Heart left ventricle (tissue), 16 donors: ENCODE measurements at places on chromosomes 2 and 18. TPM values are rescaled to one million over a fixed set of nuclear protein-coding genes. Genes with fewer than 3 reads are reported as not detected.

GRCh38 chr2:45814488-45814887, 163.0 kb downstream of the PRKCE start:
- no peaks in the 10 kb centered on the region for H3K27me3 ChIP-seq
- H3K27ac ChIP-seq = no peak overlapping the region
- DNase-seq = peak; percentile 39
- peaks cover 27% of the 10 kb centered on the region for H3K4me1 ChIP-seq
- no peaks in the 10 kb centered on the region for H3K36me3 ChIP-seq

PTPRN gene
- total RNA-seq = 0.19 TPM

GRP gene
- not detected for total RNA-seq

MLPH gene
- 44.3 TPM for total RNA-seq

GRCh38 chr2:178008636-178009289, 63.8 kb downstream of the PDE11A start:
- no peaks in the 10 kb centered on the region for H3K27me3 ChIP-seq
- H3K36me3 ChIP-seq = no peaks in the 10 kb centered on the region
- DNase-seq = peak; percentile 60

CNDP1 gene
- total RNA-seq = not detected

- no peaks in the 10 kb centered on the region for H3K36me3 ChIP-seq
- H3K27ac ChIP-seq = no peak overlapping the region
- no peaks in the 10 kb centered on the region for H3K4me1 ChIP-seq
Observed at GRCh38 chr2:191215230-191215629, 30.0 kb upstream of the MYO1B start.

LTBP1 gene
- total RNA-seq = 63.4 TPM

- DNase-seq = no peak
- no peak overlapping the region for H3K27ac ChIP-seq
- H3K4me1 ChIP-seq = no peaks in the 10 kb centered on the region
- H3K4me3 ChIP-seq = no peak overlapping the region
- H3K36me3 ChIP-seq = no peaks in the 10 kb centered on the region
Observed at GRCh38 chr2:199335502-199335901, 122.2 kb downstream of the SATB2 start.

GRCh38 chr2:21406911-21407310, 283.1 kb downstream of the TDRD15 start:
- H3K4me3 ChIP-seq = no peak overlapping the region
- no peaks in the 10 kb centered on the region for H3K36me3 ChIP-seq
- H3K4me1 ChIP-seq = no peaks in the 10 kb centered on the region
- no peak overlapping the region for H3K27ac ChIP-seq
- no peaks in the 10 kb centered on the region for H3K27me3 ChIP-seq

DNA sequence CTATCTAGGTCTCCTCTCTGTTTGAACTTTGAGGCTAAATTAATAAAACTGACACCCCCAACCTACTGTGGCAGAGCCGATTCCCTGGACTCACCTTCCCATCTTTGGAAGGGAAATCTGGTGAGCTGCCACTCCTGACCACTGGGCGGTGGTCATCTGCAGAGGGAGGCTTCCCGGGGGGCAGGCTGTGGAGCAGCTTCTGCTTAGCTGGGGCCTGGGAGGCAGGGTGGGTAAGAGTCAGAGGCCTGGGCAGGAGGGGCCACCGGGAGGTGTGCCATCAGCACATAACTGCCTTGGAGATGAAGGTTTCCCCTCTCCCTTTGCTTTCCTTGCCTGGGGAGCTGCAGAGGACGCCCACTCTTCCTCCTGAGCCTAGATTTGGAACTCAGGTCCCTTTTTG, 2.3 kb upstream of the NPPC start:
- H3K36me3 ChIP-seq = no peaks in the 10 kb centered on the region
- H3K4me1 ChIP-seq = peaks cover 19% of the 10 kb centered on the region
- H3K27me3 ChIP-seq = peaks cover 14% of the 10 kb centered on the region
- no peak for DNase-seq
- H3K27ac ChIP-seq = no peak overlapping the region
